ENCODE measurements at places on chromosomes 7 and 10.

DNA sequence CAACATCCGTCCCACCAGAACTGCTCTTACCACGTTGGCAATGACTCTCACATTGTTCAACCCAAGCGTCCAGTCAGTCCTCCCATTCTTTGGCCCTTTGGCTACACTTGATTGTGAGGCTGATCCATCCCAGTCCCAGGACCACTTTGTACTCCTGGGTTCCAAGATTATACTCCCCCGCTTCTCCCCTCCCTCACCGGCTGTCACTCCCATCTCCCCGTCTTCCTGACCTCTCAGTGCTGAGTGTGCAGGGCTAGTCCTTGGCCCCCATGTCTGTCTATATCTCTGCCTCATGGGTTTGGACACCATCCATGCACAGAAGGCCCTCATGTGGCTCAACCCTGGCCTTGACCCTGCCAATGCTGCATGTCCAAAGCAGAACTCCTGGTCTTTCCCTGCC lies 12.5 kb downstream of the ARHGAP22 start:
- no peak for DNase-seq

GRCh38 chr7:135925210-135925609 lies 51.9 kb downstream of the MTPN start:
- DNase-seq = no peak

- DNase-seq = peak; percentile 29
These were observed 173.9 kb upstream of the SP4 start for GRCh38 chr7:21253740-21254687.

DNA sequence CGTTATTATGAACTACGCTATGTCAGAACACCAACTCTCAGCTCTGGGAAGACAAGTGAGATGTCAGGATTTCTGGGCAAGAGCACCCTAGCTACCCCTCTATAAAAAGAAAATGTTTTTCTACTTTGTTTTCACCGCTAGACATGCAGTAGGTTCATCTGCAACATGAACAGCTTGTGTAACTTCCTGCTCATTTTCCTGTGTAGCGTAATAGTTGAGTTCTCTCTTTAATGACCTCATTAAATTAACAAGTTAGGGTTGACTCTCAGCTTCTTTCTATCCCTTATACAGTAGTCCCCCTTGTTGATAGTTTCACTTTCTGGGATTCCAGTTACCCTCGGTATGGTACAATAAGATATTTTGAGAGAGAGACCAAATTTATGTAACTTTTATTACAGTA lies 329.4 kb upstream of the ZNF32 start:
- DNase-seq = no peak

GRCh38 chr10:1712314-1712713 lies 25.0 kb downstream of the ADARB2 start:
- no peak for DNase-seq

DNA sequence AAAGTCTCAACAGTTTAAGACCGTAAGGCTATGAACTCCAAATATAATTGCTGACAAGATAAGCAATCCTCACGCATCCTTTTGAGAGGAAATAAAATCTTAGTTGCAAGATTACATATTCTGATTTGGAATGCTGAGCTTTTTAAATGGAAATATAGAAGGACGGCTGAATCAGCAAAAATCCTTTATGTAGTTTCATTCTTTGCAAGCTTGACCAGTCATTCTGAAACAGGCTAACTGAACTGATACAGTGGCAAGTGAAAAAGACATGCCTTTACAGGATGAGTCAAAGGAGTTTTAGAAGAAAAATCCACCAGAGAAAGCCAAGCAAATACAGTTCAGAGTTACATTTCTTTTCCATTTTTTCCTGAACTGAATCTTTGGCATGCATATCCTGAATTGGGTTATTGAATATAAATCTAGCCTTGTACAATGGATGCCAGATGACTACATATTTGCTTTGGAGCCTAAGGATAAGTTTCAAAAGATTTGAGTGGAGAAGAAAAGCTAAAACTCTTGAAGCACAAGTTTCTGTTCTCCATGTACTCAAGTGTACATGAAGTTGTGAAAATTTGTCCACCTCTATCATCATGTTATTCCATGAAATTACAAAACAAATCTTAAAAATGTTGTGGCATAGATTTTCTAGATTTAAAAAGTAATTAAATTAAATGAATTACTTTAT lies 4.4 kb downstream of the VIM start:
- no peak for DNase-seq

DNA sequence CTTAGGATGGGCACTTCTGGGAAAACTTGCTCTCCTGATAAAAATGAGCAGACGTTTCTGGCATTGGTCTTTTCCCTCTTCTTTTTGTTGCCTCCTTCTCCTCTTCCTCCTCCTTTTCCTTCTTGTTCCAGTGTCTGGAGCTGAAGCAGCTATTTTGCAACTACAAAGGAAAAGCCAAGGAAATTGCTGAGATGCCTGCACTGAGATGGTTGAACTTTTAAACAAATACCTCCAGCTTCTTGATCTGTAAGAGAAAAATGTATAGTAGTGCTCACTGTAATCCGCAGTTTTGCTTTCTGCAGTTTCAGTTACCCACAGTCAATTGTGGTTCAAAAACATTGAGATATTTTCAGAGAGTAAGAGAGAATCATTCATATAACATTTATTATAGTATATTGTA lies 7.5 kb upstream of the SND1 start:
- DNase-seq = no peak

- peak; percentile 87 for DNase-seq
These were observed 60.4 kb upstream of the ADO start for GRCh38 chr10:62744136-62744535.

DNA sequence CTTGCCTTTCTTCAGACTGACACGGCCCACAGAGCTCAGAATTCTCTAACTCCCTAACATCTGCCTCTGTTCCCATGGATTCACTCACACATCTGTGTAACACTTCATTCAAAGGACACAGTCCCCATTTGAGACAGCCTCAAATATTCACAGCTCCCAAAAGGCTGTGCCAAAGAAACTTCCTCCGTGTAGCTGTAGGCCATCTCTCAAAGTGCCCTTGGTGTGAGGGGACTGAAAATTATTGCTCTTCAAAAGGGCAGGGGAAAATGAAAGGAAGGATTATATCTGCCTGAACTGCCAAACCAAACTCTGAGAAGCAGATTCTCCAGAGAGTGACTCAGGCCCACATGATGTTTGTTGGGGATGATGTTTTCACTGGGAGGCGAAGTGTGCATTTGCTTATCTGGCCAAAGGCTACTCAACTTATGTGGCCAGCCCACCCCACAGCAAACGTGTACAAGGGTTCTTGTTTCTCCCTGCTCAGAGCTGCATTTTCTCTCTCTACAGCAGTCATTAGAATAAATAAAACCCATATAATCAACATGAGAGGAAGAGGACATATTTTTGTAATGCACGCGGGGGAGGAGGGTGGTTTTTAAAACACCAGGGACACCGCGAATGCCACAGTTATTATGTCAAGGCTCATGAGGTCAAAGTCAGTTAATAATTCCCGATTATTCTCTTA lies 302.4 kb upstream of the NFE2L3 start:
- peak; percentile 92 for DNase-seq

- no peak for DNase-seq
These were observed 2.5 kb upstream of the CFAP58 start for GRCh38 chr10:104351061-104351702.

GRCh38 chr7:114652041-114652440 lies 237.4 kb downstream of the FOXP2 start:
- no peak for DNase-seq

DNA sequence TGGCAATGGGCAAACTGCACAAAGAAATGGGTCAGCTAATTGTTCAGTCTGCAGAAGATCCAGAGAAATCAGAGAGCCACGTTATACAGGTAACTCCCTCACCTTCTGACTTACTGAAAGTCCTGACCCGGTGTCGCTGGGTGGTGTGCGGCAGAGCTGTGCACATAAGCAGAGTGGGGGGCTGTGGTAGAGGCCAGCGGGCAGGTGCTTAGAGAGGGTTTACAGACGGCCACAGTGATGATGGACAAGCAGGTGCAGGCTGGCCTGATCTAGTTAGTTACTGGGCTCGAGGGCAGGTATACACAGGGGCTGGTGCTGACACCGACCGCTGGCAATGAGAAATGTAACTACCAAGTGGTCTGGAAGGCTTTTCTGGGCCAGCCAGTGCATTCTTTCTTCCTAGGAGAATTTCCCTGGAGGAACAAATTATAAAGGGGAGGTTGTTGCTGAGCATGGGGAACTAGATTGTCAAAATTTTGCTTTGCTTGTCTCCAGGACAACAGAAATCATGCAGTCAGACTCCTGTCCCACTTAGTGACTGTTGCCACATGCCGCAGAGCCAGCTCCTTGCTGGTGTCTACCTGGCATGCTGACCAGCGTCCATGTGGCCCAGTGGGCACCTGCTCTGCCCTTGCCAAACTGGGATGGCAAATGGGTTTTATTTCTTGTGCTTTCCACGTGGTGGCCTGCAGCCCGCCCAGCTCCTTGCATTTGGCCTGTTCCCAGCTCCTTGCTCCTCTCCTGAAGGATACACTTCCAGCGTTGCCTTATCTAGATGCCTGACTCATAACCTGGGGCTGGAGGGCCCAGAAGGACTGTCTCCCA lies 28.8 kb downstream of the DENND10 start:
- DNase-seq = no peak

GRCh38 chr10:75250934-75251333 lies 15.2 kb upstream of the COMTD1 start:
- DNase-seq = peak; percentile 5

- DNase-seq = peak; percentile 31
These were observed 58.5 kb downstream of the MICU1 start for GRCh38 chr10:72567421-72567820.

DNA sequence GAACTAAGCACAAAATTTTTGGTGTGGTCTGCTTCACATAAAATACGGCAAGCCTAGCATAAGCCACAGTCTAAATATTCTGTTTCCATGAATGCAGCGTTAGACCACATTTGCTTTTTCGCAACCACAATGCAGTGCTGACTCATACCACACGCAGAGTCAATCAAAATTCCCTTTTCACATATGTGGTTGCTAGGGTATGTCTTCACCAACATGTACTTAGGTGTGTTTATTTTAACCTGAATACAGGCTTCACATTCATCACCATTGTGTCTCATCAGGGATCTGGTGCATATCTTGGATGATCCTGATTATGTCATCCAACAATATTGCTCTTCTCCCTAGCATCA lies 90.8 kb downstream of the CHN2 start:
- no peak for DNase-seq

DNA sequence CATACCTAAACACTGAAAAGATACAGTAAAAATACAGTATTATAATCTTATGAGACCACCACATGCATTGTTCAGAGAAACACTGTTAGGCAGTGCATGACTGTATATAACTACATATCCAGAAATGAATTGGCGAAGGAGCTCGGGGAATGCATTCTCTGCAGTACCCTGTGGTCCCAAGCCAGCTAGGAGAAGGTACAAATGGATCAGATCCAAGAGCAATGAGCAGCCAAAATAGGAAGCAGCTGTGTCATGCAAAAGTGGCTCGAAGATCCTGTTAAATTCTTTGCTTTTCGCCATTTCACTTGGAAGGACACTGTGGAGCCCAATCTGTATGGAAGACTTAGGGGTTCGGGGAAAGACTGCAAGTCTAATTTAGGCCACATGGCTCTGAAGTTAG lies 334.8 kb downstream of the TNS3 start:
- DNase-seq = no peak

GRCh38 chr10:101859530-101859929 lies 15.9 kb upstream of the KCNIP2 start:
- no peak for DNase-seq

DNA sequence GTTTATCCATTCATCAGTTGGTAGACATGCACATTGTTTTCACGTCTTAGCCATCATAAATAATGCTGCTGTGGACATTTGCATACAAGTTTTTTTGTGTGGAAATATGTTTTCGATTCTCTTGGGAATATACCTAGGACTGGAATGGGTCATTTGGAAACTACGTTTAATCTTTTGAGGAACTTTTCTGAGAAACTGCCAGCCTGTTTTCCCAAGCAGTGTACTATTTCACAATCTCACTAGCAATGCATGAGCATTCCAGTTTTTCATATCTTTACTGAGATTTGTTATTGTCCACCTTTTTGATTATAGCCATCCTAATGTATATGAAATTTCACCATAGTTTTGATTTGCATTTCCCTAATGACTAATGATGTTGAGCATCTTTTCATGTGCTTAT lies 95.7 kb upstream of the JAZF1 start:
- DNase-seq = no peak

- DNase-seq = no peak
These were observed 57.0 kb downstream of the PHTF2 start for GRCh38 chr7:77855371-77856083.
